Chondrocyte (in vitro differentiated cells): ENCODE measurements at places on chromosomes 1 and 21. TPM values are rescaled to one million over a fixed set of nuclear protein-coding genes. Genes with fewer than 3 reads are reported as not detected.

DNA sequence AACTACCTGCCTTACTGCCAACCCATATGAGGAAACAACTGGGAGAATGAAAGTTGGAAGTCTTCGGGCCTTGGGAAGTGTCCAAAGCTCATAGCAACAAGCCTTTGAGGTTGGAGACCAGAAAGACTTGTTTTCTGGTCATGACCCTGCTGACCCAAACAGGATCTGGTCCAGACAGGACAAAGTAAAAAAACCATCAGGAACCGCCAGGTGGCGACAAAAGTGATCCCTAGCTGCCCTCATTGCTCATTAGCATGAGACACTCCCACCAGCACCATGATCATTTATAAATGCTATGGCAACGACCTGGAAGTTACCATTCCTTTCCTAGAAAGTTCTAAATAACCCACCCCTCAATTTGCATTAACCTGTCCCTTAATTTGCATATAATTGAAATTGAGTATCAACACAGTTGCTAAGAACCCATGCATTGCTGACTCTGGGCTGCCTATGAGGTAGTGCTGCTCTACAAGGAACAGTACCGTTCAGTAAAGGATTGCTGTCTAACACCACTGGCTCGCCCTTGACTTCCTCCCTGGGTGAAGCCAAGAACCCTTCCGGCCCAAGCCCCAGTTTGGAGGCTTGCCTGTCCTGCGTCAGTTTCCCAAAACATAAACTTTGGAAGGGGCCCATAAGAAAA is 89.0 kb downstream of the URB2 start:
- DNase-seq, result no peak

Gene SLC25A34
- total RNA-seq, result 0.90 to 1.9 TPM (median 1.3 TPM) in 3 replicates

- peak; percentile 95 for DNase-seq
These were observed at the start of gene MEAF6 for GRCh38 chr1:37514350-37515184. Gene MEAF6, minus strand, starts transcription at chr1:37514766. Its CDS starts 20 bp downstream, at chr1:37514746.

- DNase-seq, result no peak
These were observed 25.0 kb downstream of the VASH2 start for GRCh38 chr1:212975111-212975918.

DNA sequence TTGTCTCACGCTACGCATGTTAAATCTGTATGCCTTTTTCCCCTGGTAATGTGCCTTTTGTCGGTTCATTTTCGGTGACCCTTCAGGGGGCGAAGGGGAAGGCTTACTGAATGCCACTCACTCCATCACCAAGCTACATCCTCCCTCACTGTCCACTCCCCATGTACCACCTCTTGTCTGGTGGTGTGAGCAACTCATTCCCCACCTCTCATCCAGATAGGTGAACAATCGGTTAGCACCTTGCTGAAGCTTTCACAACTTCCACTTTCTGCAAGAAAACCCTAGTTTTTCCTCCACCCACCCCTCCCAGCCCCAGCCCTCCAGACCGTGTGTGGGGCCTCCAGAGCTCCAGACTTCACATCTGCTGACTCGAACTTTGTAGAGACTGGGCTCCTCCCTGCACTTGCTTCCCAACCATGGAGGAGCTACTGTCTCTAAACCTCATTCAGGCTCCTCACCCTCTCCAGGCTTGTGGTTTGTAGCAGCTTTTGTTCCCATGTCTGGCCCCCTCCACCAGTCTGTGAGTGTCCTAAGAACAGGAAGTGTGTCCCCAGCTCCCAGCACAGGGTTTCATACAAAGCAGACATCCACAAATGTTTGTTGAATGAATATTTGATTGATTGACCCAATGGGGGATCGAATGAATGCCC is 48.4 kb upstream of the RUNX3 start:
- no peak for DNase-seq

GRCh38 chr1:193299038-193299437 is 112.6 kb upstream of the B3GALT2 start:
- DNase-seq, result no peak

DNA sequence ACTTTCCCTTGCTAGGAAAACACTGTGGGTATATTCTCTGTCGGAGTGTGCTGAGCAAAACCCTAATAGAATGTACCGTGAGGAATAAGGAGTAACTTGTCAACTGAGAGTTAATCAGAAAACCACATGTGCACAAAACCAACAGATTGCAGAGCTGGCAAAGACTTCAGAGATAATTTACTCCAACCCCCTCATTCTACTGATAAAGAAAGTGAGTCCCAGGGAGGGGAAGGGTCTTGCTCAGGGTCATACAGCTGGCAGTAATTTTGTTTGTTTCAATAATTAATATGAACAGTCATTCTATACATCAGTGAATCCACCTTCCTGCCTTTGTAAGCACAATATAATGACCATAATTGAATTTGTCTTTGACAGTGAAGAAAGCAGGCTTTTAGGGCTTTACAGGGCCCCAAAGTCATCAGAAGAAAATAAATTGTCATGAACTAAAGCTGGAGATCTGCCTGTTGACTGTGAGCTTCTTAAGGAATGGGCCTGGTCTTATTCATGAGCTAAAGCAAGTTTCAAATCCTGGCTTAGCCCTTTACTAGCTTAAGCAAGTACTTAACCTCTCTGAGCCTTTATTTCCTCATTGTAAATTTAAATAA is 67.2 kb upstream of the HOOK1 start:
- no peak for DNase-seq

DNA sequence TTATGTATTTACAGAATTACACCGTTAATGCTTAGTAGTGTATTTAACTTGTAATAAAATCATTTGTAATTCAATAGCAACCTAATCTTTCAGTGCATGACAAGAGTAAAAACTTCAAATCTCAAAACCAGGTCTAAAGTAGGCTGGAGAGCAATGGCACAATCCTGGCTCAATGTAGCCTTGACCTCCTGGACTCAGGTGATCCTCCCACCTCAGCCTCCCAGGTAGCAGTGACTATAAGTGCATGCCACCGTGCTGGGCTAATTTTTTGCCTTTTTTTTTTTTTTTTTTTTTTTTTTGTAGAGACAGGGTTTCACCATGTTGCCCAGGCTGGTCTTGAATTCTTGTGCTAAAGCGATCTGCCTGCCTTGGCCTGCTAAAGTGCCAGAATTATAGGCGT is 11.3 kb downstream of the IPP start:
- DNase-seq, result no peak

Gene EPHX1
- 61.8 to 69.1 TPM (median 67.0 TPM) in 3 replicates for total RNA-seq

Gene SYT6
- total RNA-seq, result not detected in 3 replicates

- no peak for DNase-seq
These were observed 725 bp downstream of the SLC25A33 start for GRCh38 chr1:9539829-9540550.

DNA sequence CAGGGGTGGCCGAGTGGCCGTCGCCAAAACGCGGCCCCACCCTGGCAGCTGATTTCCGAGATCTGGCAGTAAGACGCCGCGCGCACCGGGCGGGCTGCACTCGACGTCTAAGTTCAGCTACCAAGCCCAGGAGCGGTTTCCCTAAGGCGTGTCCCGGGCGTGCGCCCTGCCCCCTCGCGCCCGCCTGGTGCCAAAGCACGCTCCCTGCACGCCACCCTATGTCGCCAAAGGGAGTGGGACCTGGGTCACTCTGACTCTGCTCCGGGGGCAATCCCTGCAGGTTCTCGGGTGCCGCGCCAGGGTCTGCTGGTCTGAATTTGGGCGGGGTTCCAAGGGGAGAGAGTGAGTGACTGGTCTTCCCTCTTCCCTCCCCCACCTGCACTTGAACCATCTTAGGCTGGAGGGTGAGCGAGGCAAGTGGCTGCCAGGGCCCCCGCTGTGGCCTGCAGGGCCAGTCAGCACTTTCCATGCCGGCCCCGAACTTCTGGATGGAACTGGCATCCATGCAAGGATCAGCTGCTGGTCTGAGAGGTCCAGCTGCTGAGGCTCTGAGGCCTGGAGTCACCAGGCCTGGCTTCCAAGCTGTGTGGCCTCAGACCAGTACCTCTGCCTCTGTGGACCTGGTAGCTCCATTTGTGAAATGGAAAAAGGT is at the start of gene LRRC38:
LRRC38 (minus strand) TSS at position 109 of the 652 bp plus-strand sequence. CDS start 410 bp downstream, outside the sequence.
- DNase-seq, result no peak

DNA sequence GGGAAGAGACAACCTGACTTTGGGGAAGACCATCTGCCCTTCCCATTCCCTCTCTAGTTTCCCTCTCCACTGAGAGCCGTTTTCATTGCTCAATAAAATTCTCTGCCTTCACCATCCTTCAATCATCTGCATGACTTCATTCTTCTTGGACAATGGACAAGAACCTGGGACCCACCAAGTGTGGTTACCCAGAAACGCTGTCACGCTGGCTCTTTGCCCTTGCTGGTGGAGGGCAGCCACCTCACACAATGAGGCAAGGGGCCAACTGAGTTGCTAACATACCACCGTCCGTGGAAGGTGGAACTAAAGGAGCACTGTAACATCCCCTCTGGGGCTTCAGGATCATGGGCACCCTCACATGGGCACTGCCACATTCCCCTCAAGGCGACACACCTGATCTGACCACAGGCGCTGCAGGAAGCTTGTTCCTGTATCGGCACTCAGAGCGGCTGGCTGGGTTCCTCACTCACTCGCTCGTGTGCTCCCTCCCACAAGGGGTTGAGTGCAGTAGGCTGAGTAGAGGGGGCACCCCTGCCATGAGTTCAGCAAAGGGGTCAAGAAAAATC is 652.4 kb downstream of the PLPP3 start:
- DNase-seq, result peak; percentile 64

DNA sequence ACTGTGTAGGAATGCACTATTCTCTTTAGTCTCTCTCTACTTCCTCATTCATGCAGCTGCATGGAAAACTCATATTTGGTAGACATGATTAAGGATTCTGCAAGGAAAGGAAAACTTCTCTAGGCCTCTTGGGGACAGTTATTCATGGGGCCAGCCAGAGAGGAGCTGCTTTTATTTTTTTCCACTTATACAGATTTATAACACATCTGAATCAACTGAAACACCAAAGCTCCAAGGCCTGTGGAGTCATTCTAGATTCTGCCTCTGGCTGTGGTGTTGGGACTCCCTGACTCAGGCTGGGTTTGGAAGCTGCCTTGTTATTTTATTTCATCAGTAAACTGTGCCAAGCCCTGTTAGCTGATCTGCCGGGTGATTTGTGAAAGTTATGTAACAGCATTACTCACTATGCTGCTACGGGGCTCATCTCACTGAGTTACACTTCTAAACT is 83.9 kb upstream of the EDEM3 start:
- no peak for DNase-seq

GRCh38 chr1:108877348-108878159 is 769 bp downstream of the GPSM2 start:
- no peak for DNase-seq
